NAMALWA (cell line): ENCODE measurements at places on chromosomes 11 and 22.

GRCh38 chr11:103491777-103492176 is 382.6 kb downstream of the DYNC2H1 start:
- DNase-seq = no peak

DNA sequence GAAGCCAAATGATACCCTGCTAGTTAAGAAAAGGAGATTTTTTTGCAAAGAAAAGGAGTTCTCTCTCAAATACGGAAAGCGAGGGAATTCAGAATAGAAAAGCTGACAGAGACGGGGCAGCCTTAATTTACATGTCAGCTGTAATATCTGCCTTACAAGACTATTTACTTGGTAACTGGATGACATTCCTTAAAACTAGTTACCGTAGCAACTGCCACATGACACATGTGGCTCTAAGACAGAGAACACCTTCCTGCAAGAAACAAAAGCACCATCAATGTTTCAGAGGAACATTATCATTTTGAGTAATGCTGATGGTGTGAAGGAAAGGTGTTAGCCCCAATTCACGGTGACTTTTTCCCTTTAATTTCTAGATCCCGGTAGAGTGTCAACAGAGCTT is 222.1 kb downstream of the LRRC4C start:
- no peak for DNase-seq

DNA sequence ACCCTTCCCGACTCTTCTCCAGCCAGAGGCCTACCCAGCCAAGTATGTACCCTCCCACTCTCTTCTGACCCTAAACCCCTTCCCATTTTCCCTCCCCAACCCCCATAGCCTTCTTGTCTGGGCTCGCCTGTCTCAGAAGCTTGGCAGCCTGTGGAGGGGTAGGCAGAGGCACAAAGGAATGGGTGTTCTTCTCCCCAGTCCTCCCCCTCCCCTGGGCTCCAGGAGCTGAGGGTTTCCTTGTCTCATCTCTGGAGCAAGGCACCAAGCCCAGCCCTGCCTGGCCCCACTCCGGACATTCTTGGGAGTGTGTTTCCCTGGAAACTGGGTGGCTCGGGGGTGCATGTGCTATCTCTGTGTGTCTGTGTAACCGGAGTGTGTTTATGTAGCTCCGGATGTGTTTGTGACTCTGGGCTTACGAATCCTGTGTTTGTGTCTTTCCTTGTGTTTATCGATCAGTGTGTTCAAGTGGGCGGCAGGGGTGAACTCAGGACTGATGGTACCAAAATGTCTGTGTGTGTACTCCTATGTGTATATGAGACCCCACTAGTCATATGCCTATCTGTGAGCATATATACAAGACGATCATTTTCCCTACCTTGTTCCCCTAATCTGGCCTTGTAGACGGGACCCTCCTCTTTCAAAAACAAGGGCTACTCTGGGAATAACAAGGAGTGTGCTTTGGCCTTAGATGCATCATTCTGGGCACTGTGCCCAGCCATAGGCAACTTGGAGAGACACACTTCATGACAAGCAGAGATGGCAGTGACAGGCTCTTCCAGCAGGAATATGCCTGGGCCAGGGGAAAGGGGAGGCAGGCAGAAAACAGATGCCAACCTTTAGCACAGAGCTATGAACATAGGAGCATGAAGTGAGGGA is 10.9 kb downstream of the PHLDB1 start:
- no peak for DNase-seq

GRCh38 chr11:64340671-64341335 is 799 bp downstream of the CCDC88B start:
- peak; percentile 77 for DNase-seq

DNA sequence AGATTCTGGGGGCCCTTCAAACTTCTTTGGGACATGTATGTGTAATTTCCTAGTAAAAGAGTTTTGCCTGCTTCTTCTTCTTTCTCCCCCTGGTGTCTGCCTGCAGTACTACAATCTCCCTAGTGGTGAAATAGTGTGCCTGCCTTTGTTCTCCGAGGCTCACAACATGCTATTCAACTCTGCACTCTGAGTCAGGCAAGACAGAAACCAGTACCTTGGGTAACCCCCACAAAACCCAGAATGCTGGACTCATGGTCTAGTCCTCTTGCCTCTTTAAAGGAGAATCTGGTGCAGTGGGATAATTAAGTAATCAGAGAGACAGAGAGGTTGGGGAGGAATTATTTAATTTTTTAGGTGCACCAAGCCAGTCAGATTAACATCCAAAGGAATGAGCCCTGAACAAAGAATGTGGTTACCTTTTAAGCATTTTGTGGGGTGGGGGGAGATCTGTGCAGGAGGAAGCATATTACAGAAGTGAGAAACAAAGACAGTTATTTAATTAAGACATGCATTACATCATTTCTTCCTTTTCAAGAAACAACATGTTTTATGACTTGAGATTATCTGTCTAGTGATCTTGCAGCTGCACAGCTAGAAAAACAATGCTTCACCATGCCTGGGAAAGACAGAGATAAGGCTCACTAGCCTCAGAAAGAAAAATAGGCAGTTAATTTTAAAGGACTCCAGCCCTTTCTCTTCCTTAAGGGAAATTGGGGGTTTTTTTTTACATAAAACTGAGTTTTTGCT is 11.0 kb upstream of the MS4A6A start:
- peak; percentile 81 for DNase-seq
